Testis (tissue), 5 donors: ENCODE measurements at places on chromosomes 11 and 22. TPM values are rescaled to one million over a fixed set of nuclear protein-coding genes. Genes with fewer than 3 reads are reported as not detected.

DNA sequence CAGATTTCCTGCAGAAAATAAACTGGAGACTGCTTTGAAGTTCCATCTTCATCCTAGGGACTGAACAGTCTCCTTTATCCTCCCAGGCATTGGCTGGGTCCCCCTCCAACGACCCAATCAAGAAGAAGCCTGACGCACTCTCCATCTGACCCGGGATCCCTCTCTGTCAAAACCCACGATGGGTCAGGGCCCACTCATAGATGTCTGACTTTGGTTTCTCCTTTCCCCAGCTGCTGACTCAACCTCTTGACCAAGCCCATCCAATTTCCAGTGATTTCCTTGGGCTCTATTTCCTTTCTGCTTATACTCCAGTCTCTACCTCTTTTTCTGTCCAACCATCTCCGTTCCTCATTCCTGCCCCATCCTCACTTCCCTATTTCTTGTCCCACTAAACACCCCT lies 189.7 kb downstream of the MIAT start:
- H3K4me3 ChIP-seq: no peak overlapping the region
- no peaks in the 10 kb centered on the region for H3K36me3 ChIP-seq
- no peaks in the 10 kb centered on the region for H3K27me3 ChIP-seq
- DNase-seq: no peak

The DEFB131B gene
- not detected for total RNA-seq

DNA sequence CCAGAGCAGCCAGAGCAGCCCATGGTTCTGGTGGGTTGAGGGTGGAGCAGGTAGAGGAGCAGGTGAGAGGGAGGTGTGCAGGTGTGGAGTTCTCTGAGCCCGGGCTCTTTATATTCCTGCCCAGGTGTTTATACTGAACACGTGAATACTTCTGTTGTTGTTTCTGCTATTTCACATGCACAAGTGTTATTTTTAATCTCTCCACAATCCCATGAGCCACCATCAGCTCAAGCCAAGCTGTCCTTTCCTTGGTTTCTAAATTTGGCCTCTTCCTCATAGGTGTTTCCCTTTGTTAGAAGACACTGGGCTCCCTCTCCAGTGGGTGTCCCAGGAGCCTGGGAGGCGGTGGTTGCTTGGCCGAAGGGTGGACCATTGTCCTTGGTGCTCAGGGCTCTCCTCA lies at the start of gene KRTAP5-3:
KRTAP5-3 (minus strand) TSS at position 101 of the 400 bp plus-strand sequence; CDS start at position 23, 78 bp downstream.
- H3K4me1 ChIP-seq: no peaks in the 10 kb centered on the region
- no peak within 1 kb of the TSS for H3K4me3 ChIP-seq
- H3K27me3 ChIP-seq: no peaks in the 10 kb centered on the region
- DNase-seq: no peak
- H3K36me3 ChIP-seq: no peaks in the 10 kb centered on the region

The OR10A2 gene
- not detected for total RNA-seq

GRCh38 chr11:85269109-85269508 lies 358.0 kb downstream of the DLG2 start:
- no peak overlapping the region for H3K27ac ChIP-seq
- no peak overlapping the region for H3K4me3 ChIP-seq
- H3K36me3 ChIP-seq: no peaks in the 10 kb centered on the region
- no peak for DNase-seq
- H3K27me3 ChIP-seq: no peaks in the 10 kb centered on the region

The PLEKHA7 gene
- total RNA-seq: 63.9 TPM

The FOLH1 gene
- 3.1 TPM for total RNA-seq

GRCh38 chr11:33622186-33622585 lies 78.4 kb downstream of the C11orf91 start:
- H3K4me3 ChIP-seq: no peak overlapping the region
- peaks cover 4% of the 10 kb centered on the region for H3K4me1 ChIP-seq

DNA sequence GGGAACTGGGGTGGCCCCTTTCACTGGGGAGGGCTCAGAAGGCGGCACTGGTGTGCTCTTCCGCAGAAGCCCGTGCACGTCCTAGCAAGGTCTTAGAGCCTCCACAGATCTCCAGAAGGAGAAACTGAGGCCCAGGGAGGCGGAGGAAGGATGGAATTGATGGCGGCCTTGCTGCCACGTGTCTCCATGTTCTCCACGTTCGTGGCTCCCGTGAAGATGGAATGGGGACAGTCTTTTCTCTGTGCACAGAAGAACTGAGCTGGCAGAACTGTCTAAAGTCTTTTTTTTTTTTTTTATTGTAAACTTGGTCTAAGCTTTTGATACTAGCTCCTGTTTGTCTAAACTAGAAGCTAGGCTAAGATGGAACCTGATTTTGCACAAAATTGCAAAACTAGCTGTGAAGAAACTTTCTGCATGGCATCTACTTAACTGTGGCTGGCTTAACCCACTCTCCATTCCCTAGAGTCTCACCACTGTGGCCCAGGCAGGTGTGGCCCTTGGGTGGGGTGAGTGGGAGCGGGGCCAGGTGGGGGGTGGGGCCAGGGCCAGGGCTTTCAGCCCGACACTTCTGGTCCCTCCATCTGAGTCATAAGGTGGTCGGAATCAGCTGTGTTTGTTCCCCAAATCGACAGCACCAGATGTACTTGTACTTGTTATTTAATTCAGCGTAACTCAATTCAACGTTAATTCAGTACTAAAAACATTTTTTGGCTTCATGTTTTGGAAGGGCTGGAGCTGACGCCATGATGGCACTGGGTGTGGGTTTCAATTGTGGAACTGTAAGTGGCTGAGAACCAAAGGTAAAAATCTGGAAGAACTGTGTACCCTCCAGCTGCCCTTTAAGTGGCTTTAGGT lies 120.7 kb downstream of the MPPED1 start:
- DNase-seq: no peak
- H3K36me3 ChIP-seq: no peaks in the 10 kb centered on the region
- H3K4me1 ChIP-seq: no peaks in the 10 kb centered on the region
- no peaks in the 10 kb centered on the region for H3K27me3 ChIP-seq
- H3K4me3 ChIP-seq: no peak overlapping the region
- no peak overlapping the region for H3K27ac ChIP-seq
